NCI-H187 (cell line): ENCODE measurements at places on chromosomes 3 and 15.

- DNase-seq, result no peak
Measured at GRCh38 chr3:6605227-6605626, 255.7 kb upstream of the GRM7 start.

- DNase-seq, result no peak
Measured at GRCh38 chr3:156149876-156150275, 29.5 kb downstream of the KCNAB1 start.

DNA sequence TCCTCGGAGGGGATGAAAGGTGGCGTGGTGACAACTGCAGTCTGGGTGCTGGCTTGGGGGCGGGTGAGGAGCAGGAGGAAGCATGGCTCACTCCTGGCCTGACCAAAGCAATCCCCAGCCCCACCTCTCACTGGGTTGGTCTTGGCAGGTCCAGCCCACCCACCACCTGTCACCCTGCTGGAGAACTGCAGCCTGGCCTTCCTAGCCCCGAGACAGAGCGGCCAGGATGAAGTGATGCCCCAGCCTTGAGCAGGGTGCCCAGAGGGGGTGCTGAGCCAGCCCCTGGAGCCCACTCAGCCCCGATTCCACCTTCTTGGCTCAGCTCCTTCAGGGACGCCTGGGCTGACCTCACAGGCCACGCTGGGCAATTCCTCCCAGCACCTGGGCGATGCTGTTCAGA is 89.9 kb downstream of the IQSEC1 start:
- DNase-seq, result no peak

- peak; percentile 21 for DNase-seq
Measured at GRCh38 chr3:138608322-138609135, at the start of gene FAIM. FAIM (plus strand) TSS chr3:138608771; CDS start chr3:138619727, 10,956 bp downstream.

- no peak for DNase-seq
Measured at GRCh38 chr3:11168881-11169805, 14.8 kb downstream of the HRH1 start.

GRCh38 chr3:137764001-137764433 is at the start of gene SOX14:
SOX14 (plus strand) TSS chr3:137764315; CDS start chr3:137764785, 470 bp downstream.
- no peak for DNase-seq

GRCh38 chr3:144241404-144241803 is 269.8 kb downstream of the DIPK2A start:
- no peak for DNase-seq

GRCh38 chr15:22956257-22956977 is 23.8 kb downstream of the CYFIP1 start:
- DNase-seq, result no peak

DNA sequence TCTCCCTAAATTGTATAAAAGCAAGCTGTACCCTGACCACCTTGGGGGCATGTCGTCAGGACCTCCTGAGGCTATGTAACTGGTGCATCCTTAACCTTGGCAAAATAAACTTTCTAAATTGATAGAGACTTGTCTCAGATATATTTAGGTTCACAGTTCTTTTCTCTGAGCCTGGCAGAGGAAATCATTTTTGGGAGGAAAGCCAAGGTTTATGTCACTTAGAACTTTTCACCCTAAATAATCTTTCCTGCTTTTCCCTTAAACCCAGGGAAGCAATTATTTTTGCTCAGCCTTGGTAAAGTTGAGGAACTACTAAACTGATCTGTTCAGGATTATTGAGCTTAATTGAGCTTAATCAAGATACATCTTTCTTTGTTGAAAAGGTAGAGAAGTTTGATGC is 608.9 kb downstream of the PDCD6IP start:
- DNase-seq, result no peak

DNA sequence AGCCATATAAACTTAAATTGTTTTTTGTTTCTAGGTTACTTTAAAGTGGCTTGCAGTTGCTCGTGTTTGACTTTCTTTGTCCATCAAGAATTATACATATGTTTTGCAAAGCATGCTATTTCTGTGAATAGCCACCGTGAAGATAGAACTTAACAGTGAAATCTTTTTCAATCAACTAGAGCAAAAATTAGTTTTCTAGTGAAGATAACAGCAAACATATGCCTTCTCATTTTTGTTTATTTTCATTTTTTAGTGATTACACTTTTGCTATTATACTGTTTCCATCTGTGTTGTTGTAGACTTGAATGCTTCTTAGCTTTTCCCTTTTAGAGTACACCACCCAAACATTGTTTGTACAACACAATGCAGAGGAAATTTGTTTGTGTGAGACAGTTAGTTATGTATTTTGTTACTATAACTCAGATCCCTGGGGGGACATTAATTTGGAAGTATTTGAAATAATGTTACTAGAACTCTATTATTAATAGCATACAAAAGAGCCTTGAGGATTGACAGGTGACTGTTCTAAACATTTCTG is 62.8 kb downstream of the CRYBG3 start:
- no peak for DNase-seq

DNA sequence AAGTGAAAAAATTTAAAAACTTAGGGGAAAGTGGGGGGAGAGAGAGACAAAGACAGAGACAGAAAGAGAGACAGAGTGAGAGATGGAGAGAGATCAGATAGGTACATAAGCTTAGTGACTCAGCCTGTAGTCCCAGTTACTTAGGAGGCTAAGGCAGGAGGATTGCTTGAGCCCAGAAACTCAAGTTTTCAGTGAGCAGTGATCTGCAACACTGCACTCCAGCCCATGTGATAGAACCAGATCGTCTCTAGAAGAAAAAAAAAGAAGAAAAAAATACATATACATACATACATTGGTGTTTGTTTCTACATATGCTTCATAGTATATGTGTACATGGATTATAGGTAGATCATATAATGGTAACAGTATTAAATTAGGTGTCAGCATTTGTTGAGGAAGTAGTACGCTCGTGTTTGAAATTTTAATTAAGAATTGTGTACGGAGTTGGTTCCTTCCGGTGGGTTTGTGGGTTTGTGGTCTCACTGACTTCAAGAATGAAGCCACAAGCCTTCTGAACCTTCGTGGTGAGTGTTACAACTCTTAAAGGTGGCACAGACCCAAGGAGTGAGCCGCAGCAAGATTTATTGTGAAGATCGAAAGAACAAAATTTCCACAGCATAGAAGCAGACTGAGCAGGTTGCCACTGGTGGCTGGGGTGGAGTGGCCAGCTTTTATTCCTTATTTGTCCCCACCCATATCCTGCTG is 38.3 kb upstream of the SNRPN start:
- DNase-seq, result no peak

- DNase-seq, result no peak
Measured at GRCh38 chr3:119703820-119704531, 1.2 kb downstream of the CFAP91 start.

DNA sequence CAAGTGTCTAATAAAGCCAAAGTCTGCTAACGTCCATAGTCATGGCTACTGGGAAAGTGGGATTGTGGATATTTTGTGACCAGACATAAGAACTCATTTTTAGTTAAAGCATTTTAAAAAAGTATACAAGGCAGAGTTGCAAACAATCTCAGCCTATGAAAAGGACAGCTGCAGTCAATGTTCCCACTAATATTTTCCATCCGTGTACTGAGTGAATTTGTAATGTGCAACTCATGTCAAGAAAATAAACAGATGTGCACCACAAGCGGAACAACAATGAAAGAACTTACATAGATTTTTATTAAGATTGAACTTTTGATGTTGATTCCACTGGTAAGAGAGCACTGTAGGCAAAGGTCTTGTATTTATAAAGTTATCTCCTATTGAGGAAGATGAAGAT is 231.3 kb upstream of the SEMA6D start:
- no peak for DNase-seq

DNA sequence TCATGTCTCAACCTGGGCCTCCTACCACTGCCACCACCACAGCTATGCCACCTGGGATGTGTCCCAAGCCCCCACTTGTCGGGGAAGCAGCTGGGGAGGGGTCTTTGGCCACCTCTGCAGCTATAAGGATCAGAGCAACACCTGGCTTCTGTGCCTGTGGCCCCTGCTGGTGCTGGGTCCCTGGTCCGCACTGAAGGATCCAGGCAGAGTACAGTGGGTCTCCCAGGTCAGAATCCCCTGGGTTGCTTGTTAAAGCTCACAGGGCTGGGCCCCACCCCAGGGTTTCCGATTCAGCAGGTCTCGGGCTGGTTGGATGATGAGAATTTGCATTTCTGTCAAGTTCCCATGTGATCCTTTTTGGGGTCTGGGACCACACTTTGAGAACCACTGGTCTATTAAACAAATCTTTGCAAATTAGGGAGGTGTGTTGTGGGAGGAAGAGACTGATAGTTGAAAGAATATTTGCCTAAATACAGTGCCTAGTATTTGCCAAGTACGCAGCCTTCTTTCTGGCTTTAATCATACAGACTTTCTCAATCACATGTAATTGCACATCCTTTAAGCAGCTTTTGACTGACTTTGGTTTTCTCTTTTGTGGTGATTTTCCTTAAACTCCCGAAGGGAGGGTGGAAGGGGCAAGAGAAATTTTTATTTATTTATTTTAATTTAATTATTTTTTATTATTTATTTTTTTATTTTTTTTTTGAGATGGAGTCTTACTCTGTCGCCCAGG is 127.3 kb downstream of the IGF1R start:
- DNase-seq, result no peak

DNA sequence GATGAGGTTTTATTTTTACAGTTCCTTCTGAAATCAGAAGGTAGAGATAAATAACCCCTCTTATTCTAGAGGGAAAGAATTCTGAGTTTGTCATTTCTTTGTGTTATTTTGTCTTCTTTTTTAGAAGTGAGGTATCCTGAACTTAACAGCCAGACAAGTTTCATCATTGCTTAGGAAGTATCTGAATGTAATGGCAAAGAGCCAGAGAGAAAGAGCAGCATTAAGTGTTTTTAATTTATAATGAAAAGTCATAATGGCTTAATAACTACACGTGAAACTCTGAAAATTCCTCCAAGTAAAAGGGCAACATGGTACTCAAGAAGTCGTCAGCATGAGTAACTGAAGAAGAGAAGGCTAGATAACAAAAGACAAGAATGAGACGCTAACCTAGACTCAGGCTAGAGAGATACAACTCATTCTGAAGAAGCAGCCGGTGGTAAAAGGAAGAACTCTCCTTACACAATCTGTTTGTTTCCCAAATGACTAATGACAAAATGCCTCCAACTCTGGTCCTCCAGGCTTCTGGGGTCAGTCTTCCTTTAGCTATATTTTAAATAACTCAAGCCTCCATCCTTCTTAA is 116.2 kb upstream of the NECTIN3 start:
- DNase-seq, result no peak

- no peak for DNase-seq
Measured at GRCh38 chr3:112333002-112333380, at the start of gene CD200. CD200 (plus strand) TSS chr3:112333156; CDS start chr3:112333213, 57 bp downstream.

DNA sequence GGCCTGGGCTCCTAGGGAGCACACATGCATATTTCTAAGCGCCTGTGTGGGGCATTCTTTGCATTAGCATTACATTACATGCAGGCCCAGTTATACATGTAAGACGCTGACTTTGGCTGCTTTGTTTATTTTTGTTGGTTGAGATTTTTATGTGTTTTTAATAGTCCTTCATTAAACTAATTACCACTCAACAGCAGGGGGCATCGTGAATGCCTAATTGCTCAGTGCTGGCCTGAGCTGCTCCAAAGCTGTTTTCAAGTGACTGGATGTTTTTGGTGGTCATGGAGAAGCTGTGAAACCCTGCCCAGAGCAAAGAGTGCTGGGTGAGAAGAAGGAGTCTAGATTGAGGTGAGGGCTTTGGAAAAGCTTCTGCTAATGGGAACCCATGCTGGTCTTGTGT is 41.5 kb downstream of the GPD1L start:
- DNase-seq, result no peak

- no peak for DNase-seq
Measured at GRCh38 chr3:193350744-193351143, 27.8 kb downstream of the ATP13A5 start.

DNA sequence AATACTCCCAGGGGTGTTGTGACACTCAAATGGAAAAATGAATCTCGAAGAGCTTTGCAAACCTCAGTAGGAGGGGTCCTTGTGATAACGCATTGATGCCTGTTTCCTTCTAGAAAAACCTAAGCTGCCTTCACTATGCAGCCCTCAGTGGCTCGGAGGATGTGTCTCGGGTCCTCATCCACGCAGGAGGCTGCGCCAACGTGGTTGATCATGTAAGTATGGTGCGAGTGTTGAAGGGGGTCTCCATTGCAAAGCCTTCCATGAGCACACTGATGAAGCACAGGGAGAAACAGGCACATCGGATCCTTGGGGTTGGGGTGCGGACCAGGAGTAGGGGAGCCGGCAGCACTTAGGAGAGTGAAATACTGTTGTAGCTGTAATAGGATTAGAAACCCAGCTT is 22.3 kb downstream of the ANKDD1A start:
- no peak for DNase-seq

GRCh38 chr3:129596194-129597086 is 10.0 kb downstream of the PLXND1 start:
- DNase-seq, result no peak

DNA sequence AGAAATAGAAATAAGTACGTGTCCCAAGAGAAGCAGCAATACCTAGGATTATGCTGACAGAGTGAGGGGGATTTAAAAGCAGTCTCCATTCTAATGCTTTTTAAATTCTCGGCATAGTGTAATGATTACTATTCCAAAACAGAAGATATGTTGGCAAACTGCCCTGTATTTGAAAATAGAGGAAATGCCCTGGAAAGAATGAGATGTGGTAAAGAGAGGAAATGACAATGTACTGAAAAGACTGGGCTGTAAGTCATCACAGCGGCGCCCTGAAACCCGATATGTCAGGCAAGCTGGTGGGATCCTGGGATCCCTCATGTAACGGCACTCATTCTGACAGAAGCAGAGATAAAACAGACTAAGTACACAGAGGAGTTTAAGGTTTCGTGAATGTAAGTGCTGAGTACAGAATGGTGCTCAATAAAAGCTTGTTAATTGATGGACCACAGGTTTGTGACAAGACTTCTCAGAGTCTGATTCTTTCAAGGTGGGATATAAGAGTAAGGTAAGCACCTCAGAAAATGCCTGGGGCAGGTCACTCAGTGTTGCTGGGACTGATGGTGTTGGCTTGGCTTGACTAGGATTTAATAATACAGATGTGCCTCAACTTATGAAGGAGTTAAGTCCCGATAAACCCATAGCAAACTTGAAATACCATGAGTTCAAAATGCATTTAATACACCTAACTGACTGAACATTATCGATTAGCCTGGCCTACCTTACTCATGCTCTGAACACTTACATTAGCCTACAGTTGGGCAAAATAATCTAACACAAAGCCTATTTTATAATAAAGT is 91.4 kb downstream of the NFKBIZ start:
- no peak for DNase-seq

DNA sequence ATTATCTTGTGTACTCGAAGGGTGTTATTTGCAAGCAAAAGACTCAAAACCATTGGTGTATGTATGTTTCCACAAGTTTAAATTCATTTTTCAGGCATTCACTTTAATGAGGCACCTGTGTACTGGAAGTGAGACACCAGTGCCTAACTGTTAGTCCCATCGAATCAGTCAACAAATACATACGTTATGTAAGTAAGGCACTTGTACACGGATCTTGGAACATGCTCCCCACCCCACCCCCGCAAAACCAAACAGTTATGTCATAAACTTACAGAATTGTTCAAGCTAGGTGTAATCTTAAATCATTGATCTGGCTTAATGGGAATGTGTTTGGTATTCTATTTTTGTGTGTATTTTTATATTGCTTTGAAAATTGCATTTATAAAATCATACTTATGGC is 17.1 kb downstream of the LRRC28 start:
- no peak for DNase-seq
